T-helper 1 cell (primary cell): ENCODE measurements at places on chromosomes 4 and X.

DNA sequence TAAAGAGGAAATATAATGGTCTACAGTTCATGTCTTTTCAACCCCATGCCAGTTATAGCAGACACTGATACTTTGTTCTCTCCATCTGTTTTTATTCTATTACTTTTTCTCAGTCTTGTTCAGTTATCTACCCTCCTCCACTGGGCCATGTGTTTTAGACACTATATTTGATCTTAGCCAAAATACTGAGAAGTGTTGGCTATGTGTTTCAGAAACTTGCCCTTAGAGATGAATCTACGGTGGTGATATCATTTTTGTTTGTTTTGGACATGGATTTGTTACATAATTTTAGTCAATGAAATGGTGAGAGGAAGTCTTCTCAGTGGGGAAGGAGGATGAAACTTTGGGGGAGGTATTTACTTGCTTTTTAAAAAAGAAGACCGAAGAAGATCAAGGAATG, 211.5 kb upstream of the DDX53 start:
- DNase-seq: no peak

GRCh38 chr4:122997463-122998101, 75.2 kb upstream of the NUDT6 start:
- DNase-seq: no peak

- DNase-seq: no peak
Measured at GRCh38 chr4:16043642-16044498, 40.0 kb downstream of the PROM1 start.

GRCh38 chr4:183295711-183296110, 24.4 kb downstream of the CLDN22 start:
- DNase-seq: no peak

DNA sequence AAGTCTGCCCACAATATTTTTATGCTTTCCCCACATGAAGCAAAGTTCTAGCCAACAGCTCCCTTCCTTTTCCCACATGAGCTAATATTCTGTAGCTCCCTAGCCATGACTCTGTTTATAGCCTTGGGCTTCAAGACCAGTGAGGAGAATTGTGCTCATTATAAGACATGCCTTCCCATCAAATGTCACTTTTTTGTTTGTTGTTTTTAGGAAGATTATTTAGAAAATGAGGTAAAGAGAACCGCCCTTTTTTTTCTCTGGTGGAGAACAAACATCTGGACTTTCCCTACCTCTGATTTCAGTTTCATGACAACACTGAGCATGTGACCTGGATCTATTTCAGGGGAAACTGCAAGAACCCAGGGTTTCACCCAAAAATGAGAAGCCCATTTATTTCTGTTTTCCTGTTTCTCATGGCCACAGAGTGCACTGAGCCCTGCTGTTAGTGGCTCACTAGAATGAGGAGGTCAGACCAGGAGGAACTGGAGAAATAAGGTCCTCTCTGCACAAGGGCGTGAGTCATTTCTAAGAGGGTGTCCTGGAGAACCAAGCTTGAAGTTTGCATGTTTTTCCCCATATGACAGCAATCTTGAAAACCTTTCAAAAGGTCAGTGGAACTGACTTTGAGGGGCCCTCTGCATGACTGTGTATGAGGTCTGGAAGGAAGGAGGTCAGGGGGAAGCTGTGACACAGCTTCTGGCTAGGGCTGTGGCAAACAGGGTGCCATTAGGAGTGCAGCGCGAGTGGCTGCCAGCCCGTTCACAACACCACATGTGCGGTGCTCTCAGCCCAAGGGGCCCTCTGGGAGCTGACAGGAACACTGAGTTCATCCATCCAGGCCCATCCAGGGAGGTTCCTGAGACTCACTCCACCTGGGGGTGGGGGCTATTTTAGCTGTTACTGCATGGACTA, 55.2 kb downstream of the CHST7 start:
- DNase-seq: no peak

- no peak for DNase-seq
Measured at GRCh38 chr4:47819178-47819577, 18.7 kb downstream of the CORIN start.

DNA sequence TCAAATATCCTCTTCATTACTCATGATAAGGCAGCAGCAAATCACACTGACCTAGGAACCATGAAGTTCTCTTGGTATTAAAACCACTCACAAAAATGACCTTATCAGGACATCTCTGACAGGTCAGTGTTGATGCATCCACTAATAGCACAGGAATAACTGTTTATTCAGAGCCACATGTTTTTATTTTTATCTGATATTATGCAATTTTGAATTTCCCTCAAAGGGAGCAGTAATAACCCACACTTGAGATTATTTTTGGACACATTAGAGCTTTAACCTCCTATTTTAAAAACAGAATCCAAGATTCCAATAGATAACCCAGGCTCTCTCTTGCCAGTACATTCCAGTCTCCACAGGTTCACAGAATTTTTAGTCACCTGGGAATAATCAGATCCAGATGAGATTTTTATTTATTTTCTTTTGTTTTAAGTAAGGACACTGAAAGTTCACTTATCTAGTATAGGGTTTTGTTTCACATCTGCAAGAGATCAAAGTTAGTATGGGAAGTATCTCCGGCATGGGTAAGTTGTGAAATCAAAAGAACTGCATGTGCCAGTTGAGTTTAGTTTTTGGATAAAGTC, 36.3 kb upstream of the MYOZ2 start:
- no peak for DNase-seq

DNA sequence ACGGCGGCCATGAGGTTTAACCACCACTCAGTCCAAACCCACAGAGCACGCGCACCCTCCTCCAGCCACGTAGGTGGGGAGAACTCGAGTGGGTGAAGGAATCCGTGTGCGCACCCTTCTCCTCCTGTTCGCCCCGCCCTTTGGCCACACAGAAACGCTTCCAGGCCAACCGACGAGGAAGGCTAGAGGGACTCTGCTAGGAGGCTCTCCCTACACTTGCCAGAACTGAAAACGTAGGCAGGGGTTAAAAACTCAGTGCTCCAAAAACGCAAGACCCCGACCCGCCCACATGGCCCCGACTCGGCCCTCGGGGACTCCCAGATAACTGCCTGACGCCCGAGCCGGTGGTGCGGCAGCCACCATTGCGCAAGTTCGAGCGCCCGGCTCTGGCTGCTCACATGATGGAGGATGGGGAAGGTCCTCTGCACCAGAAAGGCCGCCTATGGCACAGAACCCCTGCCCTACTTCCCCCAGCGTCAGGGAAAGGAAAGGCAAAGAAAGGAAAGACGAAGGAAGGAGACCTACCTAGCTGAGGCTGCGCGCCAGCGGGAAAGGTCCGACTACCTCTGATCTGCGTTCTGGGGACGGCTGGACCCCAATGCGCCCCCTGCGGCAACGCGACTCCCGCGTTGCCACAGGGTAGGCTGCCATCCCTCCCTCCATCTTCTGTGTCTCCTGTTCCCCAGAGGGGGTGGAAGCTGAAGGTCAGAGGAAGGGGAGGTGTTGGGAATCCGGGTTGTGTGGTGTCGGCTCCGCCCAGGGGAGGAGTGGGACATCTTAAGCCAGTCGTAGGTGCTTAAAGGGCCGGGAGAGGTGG, 201.9 kb upstream of the AGTR2 start:
- DNase-seq: no peak

- DNase-seq: no peak
Measured at GRCh38 chr4:58807843-58808615, 1697.8 kb upstream of the IGFBP7 start.

DNA sequence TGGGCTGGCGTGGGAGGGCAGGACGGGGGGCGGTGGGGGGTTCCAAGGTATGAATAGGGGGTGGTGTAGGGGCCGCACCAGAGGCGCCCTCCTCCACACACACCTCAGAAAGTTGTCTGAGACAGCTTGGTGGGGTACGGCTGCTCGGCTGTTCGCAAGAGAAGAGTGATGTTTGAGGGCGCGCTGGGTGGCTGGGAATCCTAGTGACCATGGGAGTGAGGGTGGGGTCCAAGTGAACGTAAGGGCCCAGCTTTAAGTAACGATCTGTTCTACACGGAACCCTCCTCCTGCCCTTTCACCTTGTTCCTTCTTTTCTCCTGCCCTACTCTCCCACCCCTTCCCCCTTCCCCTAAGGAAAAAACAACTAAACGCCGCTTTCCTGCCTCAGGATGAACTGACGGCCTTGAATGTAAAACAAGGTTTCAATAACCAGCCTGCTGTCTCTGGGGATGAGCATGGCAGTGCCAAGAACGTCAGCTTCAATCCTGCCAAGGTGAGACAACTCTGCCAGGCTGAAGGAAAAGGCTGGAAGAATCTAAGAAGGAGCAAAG, 664 bp downstream of the MED12 start:
- DNase-seq: no peak

DNA sequence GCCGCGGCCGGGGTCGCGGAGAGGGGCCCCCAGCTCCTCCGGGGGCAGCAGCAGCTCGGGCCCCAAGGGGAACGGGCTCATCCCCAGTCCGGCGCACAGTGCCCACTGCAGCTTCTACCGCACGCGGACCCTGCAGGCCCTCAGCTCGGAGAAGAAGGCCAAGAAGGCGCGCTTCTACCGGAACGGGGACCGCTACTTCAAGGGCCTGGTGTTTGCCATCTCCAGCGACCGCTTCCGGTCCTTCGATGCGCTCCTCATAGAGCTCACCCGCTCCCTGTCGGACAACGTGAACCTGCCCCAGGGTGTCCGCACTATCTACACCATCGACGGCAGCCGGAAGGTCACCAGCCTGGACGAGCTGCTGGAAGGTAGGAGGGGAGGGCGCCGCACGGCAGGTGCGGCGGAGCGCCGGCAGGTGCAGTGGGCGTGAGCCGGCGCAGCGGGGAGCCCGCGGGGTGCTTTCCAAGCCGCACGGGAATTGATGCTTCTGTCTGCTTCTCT, 886 bp downstream of the DCLK2 start:
- DNase-seq: no peak

- no peak for DNase-seq
Measured at GRCh38 chrX:23483396-23483795, 148.7 kb downstream of the PTCHD1 start.

DNA sequence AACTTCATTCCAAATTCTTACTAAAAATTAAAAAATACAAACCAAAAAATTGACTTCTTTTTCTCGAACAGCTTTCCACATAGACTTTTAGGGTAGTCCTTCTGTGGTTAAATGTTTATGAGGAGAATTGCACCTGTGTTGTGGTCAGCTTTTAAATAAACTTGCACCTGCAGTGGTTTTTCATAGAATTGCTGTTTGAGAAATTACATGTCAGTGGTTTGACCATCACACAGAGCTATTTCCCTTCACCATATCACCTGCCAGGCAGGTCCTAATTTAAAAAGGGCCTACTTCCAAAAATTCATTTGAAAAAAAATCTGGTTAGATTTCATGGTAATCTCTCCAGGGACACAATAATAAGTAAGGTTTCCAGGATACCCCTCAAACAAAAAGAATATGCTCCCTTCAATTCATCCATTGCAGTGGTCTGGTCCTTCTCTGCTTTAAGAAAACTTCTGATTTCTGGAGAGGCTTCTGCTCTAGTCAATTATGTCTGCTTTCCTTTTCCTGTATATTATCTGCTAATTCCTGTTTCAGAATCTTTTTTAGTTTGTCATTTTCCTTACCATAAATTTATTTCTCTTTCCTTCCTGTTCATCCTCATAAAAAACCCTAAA, 9.8 kb upstream of the UTP3 start:
- DNase-seq: no peak

- DNase-seq: no peak
Measured at GRCh38 chr4:182556580-182556979, 313.4 kb downstream of the TENM3 start.

- no peak for DNase-seq
Measured at GRCh38 chr4:40957281-40957680, 207.5 kb downstream of the NSUN7 start.

- DNase-seq: no peak
Measured at GRCh38 chr4:24230955-24231354, 341.1 kb upstream of the PPARGC1A start.

DNA sequence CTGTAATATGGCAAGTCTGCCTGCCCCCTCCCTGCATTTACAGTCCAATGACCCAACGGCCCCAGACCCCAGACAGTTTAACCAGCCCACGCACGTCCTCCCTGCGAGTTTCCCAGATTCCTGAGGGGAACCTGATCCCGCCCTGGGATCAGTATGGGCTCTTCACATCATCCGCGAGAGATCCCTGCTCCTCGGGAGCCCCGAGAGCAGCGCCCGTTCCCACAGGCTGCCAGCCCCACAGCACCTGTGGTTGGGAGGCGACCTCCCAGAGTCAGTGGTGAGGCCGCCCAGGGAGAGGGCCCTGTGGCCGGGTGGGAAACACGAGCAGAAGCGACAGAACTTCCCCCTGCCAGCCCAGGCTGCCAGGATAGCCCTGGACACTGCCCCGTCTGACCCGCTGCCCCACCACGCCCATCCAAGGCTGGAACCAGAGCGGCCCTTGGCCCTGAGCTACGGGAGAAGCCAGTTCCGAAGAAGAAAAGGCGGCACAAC, 32.8 kb downstream of the TSC22D3 start:
- no peak for DNase-seq

DNA sequence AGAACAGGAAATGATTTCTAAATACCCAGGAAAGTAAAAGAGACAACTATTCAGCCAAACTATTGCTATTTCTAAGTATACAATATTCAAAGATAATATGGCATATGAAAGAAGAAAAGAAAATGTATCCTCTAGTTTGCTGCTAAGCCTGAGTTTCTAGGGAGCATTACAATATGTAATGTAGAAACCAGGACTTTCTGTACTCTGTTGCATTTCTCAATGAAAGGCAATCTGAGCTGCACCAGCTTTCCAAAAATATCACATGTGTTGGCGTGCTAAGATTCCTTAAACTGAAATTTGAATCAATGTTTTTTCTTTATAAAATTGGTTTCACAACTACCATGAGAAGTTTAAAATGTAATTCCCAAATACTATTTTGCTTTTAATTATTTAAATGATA, 129.6 kb downstream of the ANK2 start:
- no peak for DNase-seq

- DNase-seq: no peak
Measured at GRCh38 chrX:136600059-136600458, 47.9 kb upstream of the CD40LG start.

DNA sequence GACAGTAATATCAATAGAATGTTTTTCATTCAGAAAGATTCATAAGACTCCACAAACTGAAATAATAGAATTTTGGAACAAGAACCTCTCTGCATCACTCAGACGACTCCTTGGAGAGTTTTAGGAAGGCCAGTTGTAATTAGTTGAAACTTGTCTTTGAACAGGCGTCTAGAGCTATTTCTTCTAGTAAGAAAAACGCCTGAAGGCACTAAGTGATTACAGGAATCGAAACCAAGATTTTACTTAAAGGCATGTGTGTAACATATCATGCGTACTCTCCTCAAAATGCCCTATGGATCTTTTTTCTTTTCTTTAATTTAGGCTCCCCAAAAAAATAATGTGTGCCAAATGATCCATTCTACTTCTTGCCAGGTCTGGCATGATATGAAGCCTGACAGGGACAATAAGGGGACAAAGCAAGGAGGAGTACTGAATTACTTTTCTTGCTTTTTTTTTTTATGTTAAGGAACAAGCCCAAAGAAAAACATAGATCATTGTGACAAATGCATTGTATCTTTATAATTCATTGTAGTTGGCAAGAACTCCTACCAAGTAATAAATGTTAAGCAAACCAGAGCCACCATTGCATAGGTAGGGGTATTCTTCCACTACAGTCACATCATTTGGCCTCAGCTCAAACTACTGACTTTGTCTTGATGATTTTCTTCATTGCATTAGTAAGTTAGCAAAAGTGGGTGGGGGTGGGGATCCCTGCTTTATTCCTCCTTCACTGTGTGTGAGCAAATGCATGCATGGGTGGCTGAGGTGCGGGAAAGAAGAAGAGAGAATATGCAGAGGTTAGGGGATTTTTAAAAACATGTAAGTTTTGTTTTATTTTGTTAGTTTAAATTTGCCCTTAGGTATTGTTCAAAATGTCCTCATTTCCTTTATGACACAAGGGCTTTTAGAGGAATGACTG, 79.9 kb upstream of the ATOH1 start:
- DNase-seq: no peak

- no peak for DNase-seq
Measured at GRCh38 chr4:8507624-8508023, 67.0 kb downstream of the TRMT44 start.
